H7 (cell line): ENCODE measurements at places on chromosomes 12 and 14.
A peak's percentile ranks its signal among the peaks of the same experiment; 100 is the strongest.

- DNase-seq, result no peak
Observed at GRCh38 chr14:56004786-56005185, 113.4 kb upstream of the PELI2 start.

DNA sequence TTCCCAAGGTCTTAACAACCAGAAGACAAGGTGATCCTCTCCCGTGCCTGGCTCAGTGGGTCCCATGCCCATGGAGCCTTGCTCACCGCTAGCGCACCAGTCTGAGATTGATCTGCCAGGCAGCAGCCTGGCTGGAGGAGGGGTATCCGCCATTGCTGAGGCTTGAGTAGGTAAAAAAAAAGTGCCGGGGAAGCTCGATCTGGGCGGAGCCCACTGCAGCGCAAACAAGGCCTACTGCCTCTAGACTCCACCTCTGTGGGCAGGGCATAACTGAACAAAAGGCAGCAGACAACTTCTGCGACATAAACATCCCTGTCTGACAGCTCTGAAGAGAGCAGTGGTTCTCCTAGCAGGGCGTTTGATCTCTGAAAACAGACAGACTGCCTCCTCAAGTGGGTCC is 104.0 kb downstream of the C14orf39 start:
- no peak for DNase-seq

GRCh38 chr14:87566991-87567390 is 426.0 kb downstream of the GALC start:
- DNase-seq, result no peak

- DNase-seq, result no peak
Observed at GRCh38 chr12:102009796-102010195, 52.0 kb downstream of the WASHC3 start.

DNA sequence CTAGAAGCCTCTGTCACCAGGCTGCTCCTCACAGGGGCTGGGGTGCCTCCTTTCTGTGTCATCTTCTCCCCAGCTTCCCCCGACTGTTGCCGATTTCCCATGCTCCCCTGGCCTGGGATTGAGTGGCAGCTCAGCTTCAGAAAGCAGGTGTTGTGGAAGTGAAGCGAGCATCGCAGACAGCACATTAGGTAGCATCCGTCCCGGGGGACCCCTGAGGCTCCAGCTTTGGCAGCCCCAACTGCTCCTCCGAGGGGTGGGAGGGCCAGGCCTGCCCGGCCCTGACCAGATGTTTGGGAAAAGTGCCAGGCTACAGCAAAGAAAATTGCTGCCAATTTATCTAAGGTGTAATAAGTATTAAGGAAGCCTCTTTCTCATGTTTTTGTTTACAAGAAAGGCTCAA is 1045.6 kb downstream of the BCL11B start:
- no peak for DNase-seq

- no peak for DNase-seq
Observed at GRCh38 chr12:26828280-26829073, 4.5 kb downstream of the ITPR2 start.

DNA sequence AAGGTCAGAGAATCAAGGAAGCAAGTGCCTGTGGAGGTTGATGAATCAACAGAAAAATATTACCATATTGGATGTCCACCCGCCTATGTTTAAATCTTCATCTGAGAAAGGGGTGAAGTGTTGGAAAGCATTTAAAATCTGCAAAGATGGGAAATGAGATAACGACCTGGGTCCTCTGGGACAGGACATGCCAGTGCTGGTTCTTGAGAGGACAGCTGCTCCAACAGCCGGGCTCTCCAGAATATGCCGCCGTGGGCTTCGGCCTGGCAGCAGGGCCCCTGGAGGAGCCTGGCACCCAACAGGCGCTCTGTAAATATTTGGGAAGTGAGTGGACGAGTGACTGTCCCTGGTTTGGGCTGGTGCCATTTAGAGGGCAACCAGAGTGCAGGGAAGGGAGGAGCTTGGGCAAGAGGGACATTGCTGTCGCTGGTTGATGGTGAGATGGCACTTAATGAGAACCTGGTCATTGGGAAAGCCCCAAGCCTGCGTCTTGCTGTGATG is 129.9 kb downstream of the KCNA5 start:
- DNase-seq, result no peak

DNA sequence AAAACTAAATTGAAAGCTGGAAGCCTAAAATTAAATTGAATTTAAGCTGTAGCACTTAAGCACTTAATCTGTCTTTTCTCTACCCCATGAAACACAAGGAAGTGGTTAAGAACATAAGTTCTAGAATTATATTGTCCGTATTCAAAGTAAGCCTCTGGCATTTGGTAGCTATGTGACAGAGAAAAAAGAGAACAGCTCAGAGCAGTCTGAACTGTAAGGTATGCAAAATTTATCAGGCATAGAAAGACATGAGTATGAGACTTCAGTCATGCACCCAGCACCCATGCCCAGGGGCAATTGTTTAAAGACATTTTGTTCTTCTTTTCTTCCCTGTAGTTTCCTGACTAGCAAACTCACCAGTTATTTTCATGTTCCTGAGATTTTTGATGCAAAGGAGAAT is 116.7 kb downstream of the KCNMB4 start:
- DNase-seq, result no peak

GRCh38 chr14:36604757-36605505 is 22.5 kb upstream of the NKX2-8 start:
- DNase-seq, result peak; percentile 47

- DNase-seq, result no peak
Observed at GRCh38 chr12:27841392-27841882, 61.4 kb upstream of the MANSC4 start.
